Vagina (tissue), 2 donors: ENCODE measurements at places on chromosomes 2 and 18.
A peak's percentile ranks its signal among the peaks of the same experiment; 100 is the strongest.

DNA sequence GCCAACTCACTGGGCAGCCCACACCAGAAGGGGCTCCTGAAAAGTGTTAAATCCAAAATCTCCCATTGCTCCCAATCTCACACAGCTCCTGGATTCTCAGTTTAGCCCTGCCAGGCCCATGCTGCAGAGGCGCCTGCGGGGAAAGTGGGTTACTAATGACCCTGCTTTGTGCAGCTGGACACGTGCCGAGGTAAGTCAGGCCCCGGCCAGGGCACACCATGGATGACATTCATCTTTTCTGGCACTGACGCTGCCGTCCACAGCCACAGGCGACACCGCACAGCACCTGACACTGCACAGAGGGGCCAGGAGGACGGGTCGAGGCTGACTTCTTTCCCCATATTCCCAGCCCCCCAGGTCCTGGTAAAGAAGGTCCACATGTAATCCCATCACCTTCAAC is 193.5 kb downstream of the EIPR1 start:
- H3K36me3 ChIP-seq = no peaks in the 10 kb centered on the region
- H3K4me1 ChIP-seq = no peaks in the 10 kb centered on the region
- H3K27ac ChIP-seq = no peak overlapping the region
- H3K27me3 ChIP-seq = no peaks in the 10 kb centered on the region

DNA sequence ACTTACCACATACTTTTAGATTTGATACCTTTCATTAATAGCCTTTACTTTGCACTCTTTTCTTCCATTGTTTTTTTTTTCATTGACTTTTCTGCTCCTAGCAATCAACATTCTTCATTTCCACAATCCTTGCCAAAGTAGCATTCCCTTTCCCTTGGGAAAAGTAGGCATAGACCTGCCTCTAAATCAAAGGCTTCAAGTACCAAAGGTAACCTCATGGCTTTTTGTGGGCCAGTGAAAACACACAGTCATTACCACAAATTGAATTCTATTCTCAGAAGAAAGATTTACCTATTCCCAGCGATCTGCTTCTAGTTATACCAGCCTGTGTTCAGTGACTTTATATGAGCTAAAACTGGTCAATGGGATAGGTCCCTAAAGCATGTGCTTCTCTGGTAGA is 109.2 kb downstream of the SOCS6 start:
- no peaks in the 10 kb centered on the region for H3K27me3 ChIP-seq
- H3K36me3 ChIP-seq = no peaks in the 10 kb centered on the region
- no peaks in the 10 kb centered on the region for H3K4me1 ChIP-seq

DNA sequence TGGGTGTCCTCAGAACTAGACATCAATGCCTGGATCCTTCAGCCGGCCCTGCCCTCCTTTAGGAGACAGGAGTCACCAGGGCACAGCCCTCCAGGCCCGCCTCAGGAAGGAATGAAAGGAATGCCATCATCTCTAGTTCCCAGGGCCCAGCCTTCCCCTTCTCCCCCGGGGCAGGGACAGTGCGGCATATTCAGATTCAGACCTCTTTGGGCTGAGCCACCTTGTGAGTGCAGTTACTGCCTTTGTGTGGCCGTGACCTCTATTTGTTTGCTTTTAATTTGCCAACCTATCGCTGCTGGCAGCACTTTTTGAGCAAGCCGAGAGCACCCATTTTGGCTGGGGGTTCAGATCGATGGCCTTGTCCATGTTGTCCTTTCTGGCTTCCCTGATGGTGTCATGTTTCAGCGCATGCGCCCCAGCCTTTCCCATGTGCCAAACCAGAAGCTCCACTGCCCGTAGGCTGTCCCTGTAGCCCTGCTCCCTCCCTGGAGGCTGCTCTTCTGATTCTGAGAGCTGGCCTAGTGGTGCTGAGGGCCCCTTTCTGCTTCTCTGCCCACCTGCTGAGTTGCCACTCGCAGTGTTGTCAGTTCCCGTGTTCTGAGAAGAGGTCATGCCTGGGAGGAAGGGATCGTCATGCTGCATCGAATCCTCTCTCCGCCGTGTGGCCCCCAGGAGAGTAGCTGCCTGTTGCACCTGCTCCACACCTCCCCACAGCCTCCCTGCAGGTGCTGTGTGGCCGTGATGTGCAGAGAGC is 10.9 kb downstream of the ANKRD23 start:
- peaks cover 12% of the 10 kb centered on the region for H3K4me1 ChIP-seq
- H3K27me3 ChIP-seq = no peaks in the 10 kb centered on the region
- H3K36me3 ChIP-seq = no peaks in the 10 kb centered on the region
- no peak overlapping the region for H3K27ac ChIP-seq
- H3K4me3 ChIP-seq = no peak overlapping the region

- H3K27ac ChIP-seq = peak overlapping the region; percentile 85
- H3K36me3 ChIP-seq = no peaks in the 10 kb centered on the region
- H3K4me3 ChIP-seq = peak overlapping the region; percentile 56
- H3K4me1 ChIP-seq = peaks cover 9% of the 10 kb centered on the region
- DNase-seq = no peak
Observed at GRCh38 chr2:175004730-175004979, 526 bp downstream of the CHN1 start.

DNA sequence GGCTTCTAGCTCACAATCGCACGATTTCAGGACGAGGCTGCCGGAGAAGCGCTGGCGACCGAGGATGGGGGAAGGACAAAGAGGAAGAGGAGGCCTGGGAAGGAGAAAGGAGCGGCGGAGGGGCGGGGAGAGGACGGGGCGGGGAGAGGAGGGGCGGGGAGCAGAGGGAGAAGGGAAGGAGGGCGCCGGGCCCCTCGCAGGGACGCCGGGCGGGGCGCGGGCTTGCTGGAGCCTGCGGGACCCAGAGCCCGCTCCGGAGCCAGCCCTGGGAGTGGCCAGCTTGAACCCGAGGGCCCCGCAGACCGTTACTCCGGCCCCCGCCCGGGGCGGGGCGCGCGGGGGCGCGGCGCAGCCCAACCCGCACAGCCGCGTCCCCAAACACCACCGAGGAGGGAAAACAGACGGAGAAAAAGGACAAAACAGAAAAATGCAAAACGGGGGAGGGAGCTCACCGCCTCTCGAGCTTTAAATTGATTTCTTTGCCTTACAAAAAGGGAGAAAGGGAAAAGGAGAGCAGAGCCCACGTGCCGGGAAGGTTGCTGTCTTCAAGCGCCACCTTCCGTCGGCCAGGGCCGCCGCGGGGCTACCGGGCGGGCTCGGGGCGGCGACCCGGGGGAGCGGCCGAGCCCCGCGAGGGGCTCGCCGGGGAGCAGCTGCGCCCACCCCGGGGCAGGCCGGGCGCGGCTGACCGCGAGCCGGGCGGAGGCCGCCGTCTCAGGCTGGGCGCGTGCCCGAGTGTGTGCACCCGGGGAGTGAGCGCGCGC is 781 bp upstream of the SOX11 start:
- H3K4me1 ChIP-seq = peaks cover 30% of the 10 kb centered on the region
- H3K36me3 ChIP-seq = no peaks in the 10 kb centered on the region
- peak overlapping the region; percentile 11 for H3K4me3 ChIP-seq
- peaks cover 26% of the 10 kb centered on the region for H3K27me3 ChIP-seq
- DNase-seq = no peak

DNA sequence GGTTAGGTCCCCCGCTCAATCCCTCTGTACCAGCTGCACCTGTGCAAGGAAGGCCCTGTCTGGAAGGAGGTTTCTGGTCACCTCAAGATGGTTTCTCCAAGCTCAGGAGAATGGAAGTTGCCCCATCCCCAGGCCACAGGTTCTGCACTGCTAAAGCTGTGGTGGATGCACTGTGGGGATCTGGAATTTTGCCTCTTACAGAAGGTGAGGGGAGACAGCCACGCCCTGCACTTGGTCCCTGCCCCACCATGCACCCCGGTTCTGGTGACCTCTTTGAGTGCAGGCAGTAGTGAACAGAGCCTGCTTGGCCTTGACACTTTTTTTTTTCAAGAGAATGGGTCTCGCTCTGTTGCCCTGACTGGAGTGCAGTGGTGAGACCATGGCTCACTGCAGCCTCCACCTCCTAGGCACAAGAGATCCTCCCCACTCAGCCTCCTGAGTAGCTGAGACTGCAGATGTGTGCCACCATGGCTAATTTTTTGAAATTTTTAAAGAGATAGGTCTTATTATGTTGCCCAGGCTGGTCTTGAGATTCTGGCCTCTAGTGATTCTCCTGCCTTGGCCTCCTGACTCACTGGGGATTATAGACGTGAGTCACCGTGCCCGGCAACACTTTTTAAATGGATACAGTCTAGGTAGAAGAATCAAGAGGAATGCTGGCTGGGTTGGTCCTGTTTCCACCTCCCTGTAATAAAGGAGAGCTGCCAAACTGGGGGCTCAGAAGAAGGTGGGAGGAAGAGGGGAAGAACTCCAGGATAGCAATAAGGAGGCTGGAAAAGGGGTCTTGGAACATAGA is 5.8 kb upstream of the NT5DC4 start:
- H3K27ac ChIP-seq = no peak overlapping the region
- no peaks in the 10 kb centered on the region for H3K36me3 ChIP-seq
- H3K4me3 ChIP-seq = no peak overlapping the region
- H3K4me1 ChIP-seq = no peaks in the 10 kb centered on the region

GRCh38 chr2:190964170-190964795 is 49.7 kb downstream of the STAT1 start:
- H3K4me1 ChIP-seq = no peaks in the 10 kb centered on the region
- H3K27ac ChIP-seq = no peak overlapping the region
- H3K36me3 ChIP-seq = no peaks in the 10 kb centered on the region
- no peaks in the 10 kb centered on the region for H3K27me3 ChIP-seq
- no peak for DNase-seq

- H3K4me1 ChIP-seq = no peaks in the 10 kb centered on the region
- no peaks in the 10 kb centered on the region for H3K36me3 ChIP-seq
- DNase-seq = no peak
- H3K27me3 ChIP-seq = no peaks in the 10 kb centered on the region
Observed at GRCh38 chr18:24611075-24611474, 150.6 kb downstream of the HRH4 start.

- no peaks in the 10 kb centered on the region for H3K27me3 ChIP-seq
- H3K4me3 ChIP-seq = no peak overlapping the region
- no peaks in the 10 kb centered on the region for H3K36me3 ChIP-seq
- no peak for DNase-seq
Observed at GRCh38 chr2:200270732-200271131, 35.8 kb upstream of the SPATS2L start.

GRCh38 chr2:11904941-11905340 is 158.5 kb downstream of the LPIN1 start:
- H3K4me3 ChIP-seq = no peak overlapping the region
- DNase-seq = no peak
- no peaks in the 10 kb centered on the region for H3K36me3 ChIP-seq
- H3K27me3 ChIP-seq = no peaks in the 10 kb centered on the region
